ENCODE measurements at places on chromosomes 5 and 9.

DNA sequence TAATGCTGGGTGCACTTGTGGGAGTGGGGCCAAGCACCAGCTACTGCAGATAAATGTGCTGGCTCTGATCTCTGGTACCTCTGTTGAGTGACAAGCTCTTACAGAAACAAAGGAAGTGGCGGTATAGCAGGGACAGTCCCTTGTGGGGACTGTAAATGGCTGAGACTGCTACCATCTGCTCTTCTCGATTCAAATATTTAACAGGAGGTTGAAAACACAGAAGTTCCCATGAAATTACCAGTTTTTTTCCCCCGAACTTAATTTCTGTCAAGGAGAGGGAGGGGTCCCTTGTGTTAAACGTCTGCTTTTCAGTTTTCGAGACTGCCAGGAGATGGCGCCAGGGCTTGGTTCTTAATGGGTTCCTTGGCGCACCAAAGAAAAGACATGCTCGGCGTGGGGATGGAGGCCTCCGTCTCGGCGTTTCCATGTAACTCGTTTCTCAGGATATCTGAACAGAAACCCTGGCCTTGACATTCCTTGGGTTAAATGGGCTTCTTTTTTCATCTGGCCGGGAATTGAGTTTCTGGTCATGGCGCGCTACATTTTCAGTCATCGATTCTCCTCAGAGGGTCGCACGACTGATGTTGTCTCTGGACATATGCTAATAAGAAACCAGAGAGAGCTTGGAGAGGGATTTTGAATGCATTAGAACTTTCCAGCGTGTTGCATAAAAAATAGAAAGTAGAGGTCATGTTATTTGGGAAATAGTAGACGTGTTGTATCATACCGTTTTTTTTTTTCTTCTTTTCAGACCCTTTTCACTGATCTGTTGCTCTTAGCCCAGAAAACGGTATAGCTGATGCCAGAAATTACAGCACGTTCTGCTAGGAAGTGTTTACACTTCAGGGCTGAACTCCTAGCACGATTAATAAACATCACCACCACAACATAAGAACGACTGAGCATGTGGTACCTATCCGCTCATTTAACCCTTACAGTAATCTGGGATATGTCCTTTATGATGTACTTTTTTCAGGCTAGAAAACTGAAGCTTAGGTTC, 64.0 kb downstream of the CARTPT start:
- ATAC-seq, result peak; percentile 82

DNA sequence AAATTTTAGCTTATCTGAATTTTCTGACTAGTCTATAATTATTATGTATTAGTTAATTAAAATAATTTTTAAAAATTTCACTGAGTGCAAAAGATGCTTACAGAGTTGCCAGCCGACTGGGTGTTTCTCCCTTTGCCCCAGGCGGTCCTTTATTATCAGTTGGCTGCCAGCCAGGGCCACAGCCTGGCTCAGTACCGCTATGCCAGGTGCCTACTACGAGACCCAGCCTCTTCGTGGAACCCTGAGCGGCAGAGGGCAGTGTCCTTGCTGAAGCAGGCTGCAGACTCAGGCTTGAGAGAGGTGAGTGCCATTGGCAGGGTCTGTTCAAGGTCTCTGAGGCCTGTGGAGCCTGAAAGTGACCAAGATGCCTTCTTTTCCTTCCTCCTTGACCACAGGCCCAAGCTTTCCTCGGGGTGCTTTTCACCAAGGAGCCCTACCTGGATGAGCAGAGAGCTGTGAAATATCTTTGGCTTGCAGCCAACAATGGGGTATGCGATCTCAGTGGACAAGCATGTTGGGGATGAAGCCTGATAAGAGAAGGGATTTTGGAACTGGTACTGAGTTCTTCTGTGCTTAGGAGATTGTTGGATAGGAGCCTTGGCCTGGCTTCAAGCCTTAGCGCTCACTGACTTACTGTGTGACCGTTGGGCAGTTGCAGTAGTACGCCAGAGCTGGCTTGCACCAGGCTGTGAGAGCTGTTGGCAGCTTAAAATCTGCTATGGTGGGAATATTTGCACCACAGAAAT, 10.6 kb downstream of the DELE1 start:
- ATAC-seq, result no peak

DNA sequence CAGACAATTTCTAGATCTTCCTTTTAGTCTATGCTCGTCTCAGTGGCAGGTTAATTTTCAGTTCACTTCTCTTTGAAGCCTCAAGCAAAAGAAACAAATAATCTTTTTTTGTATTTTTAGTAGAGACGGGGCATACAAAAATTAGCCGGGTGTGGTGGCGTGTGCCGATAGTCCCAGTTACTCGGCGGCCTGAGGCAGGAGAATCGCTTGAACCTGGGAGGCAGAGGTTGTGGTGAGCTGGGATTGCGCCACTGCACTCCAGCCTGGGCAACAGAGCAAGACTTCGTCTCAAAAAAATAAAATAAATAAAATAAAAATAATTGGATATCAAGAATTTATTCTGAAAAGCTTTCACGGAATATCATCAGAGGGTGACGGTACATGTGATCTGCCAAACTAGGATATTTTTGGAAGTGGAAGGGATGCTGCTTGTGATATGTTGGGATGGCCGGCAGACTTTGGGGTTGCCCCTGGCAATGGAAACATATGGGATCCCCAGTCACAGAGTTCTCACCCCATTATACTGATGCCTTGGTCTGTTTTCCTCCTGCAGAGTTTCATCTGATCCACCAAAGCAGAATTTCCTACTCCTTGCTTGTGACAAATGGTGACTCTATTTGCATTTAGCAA, 7.6 kb upstream of the LCP2 start:
- ATAC-seq, result no peak

- no peak for ATAC-seq
Observed at GRCh38 chr9:135705376-135705775, 3.4 kb downstream of the KCNT1 start.

DNA sequence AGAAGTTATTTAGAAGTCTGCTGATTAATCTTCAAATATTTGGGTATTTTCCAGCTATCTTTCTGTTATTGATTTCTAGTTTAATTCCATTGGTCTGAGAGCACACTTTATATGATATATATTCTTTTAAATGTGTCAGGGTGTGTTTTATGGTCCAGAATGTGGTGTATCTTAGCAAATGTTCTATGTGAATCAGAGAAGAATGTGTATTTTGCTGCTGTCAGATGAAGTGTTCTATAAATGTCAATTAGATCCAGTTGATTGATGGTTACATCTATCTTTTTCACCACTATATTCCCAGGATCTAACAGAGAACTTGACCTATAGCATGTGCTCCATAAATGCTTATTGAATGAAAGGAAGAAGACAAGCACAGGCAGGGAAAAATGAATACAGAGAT, 17.5 kb upstream of the ERAP1 start:
- no peak for ATAC-seq

GRCh38 chr5:107149243-107150005, 521.3 kb downstream of the EFNA5 start:
- no peak for ATAC-seq

- no peak for ATAC-seq
Observed at GRCh38 chr9:116389541-116390302, 236.1 kb downstream of the PAPPA start.

DNA sequence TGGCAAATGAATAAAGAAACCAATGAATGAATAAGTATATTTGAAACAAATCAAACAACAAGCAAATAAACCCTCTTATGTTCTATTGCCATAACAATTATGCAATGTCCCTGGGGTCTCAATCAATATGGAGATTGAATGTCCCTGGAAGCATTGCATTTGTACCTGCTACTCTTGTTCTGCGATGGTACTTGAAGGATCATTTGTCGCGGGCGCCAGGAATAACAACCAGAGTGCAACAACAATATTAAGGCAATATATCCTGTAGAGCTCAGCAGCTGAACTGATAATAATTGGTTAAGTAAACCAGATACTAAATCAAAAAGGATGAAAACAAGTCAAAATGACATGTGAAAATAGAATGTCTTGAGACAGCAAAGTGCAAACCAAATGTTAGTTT, 1001.9 kb upstream of the NUDT12 start:
- no peak for ATAC-seq

- no peak for ATAC-seq
Observed at GRCh38 chr9:2359891-2360471, 261.6 kb upstream of the VLDLR start.

GRCh38 chr5:158233735-158234322, 374.9 kb upstream of the CLINT1 start:
- no peak for ATAC-seq

DNA sequence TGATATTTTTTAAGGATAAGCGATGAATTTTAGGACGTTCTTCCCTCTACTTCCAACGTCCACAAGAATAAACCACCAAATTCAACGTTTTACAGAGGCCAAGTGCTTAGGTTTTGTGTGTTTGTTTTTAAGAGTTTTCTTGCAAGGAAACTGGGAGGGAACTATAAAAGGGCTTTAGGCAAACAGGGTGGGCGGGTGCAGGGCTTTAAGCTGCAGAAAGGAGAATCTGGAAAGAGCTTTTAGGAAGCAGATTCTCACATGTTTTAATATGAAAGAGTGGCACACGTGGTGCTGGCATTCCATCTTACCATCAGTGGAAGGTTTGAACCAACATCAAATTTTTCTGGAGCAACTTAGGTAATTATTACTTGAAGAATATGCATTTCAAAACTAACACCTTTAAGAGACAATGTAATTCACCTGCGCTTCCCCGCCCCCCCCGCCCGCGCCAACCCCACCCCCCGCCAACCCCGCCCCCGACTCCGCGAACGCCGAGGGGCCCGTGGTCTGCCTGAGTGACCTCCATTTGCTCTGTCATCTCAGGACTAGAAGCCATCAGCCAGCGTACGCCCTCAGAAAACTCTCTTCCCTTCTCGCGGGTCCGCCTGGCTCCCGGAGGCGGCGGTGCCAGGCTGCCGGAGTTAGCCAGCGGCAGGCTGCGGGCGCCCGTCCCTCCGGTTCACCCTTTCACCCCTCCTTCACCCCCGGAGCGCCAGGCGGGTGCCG, 911 bp upstream of the PIK3R1 start:
- no peak for ATAC-seq

GRCh38 chr9:5052838-5053237, 67.8 kb downstream of the JAK2 start:
- ATAC-seq, result no peak

DNA sequence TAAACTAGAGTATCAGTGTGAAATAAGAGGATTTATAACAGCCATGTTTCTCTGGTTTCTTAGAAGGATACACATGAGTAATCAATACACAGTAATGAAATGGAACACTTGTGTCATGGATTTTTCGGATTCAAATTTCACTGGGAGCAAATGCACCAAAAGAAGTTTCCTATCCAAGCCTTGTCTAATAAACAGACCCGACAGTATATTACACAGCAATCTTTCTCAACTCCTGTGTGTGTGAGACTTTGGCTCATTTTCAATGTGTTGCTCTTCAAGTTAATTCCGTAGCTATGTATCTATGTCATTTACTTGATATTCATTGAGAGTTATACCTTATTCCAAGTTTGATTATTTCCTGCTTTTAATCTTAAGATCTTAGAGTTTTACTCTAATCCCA, 930.2 kb downstream of the MAT2B start:
- ATAC-seq, result no peak

DNA sequence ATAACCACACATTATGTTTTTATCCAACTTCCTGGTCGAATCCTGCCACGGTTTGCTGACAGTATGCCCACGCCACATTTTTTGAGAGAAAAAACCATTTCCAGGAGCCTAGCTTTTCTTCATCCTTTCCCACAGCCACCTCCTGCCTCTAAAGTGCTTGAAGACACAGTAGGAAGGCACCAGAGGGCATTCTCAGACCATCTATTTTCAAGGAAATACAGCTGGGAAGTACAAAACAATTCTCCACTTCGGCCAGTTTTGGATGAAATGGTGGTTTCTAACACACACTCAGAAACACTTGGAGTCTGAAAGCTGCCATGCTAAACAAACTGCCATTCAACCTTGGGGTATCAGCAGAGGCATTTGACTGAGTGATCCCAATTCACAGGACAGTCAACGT, 86.3 kb upstream of the RPS23 start:
- no peak for ATAC-seq

- ATAC-seq, result no peak
Observed at GRCh38 chr5:148107608-148108007, 43.8 kb downstream of the SPINK5 start.

DNA sequence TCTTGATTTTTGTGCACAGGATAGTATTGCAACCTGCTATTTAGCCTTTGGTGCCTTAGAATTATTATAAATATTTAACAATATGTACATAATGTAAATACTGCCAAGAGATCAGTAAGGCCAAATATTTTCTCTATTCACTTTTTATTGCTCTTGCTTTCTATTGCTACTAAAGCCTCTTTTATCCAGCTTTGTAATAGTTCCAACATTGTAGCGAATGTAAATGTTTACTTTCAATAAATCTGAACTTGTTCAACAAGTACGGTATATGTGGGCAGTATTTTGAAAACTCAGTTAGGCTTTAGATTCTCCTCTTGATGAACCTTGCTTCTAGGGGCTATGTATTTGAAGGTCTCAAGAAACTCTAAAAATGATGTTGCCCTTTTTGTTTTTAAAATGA, 179.8 kb downstream of the PARP8 start:
- ATAC-seq, result no peak

- ATAC-seq, result no peak
Observed at GRCh38 chr5:163447191-163447590, 9.8 kb downstream of the CCNG1 start.

DNA sequence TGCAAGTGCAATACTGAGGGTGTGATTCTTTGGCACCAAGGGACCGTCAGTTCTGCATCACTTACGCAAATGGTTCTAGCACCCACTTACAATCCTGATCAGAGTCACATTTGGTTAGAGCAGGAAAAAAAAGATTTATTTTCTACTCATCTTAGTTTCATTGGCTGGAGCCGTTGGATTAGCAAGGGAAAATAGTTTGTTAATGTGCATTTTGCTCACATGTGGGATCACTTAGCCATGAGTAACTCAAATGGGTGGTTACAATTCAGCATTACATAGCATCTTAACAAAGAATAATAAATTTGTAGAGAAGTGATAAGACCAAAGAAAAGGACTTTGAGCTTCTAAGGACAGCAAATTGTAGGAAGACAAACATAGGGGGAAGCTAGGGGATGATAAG, 216.9 kb downstream of the AUH start:
- no peak for ATAC-seq

- no peak for ATAC-seq
Observed at GRCh38 chr5:97436405-97436804, 253.4 kb upstream of the RIOK2 start.

GRCh38 chr5:57037355-57037754, 85.4 kb upstream of the MIER3 start:
- no peak for ATAC-seq
